ENCODE measurements at places on chromosomes 2 and 18.

DNA sequence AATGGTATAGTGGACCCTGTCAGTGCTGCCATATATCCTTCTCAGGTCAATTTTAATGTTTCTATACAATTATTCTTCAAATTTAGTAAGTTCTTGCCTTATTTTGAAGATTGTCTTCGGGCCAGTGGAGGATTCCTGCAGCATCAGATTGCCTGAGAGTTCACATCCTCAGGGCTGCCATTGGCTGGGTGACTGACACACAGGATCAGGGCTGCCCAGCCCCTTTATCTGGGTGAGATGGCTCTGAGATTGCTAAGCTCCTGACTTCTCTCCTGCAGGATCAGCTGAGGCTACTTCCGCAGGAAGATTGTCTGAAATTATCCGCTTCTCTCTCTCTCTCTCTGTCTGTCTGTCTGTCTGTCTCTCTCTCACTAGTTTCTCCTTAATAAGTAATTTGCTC lies 567.4 kb downstream of the TSN start:
- no peak for DNase-seq

DNA sequence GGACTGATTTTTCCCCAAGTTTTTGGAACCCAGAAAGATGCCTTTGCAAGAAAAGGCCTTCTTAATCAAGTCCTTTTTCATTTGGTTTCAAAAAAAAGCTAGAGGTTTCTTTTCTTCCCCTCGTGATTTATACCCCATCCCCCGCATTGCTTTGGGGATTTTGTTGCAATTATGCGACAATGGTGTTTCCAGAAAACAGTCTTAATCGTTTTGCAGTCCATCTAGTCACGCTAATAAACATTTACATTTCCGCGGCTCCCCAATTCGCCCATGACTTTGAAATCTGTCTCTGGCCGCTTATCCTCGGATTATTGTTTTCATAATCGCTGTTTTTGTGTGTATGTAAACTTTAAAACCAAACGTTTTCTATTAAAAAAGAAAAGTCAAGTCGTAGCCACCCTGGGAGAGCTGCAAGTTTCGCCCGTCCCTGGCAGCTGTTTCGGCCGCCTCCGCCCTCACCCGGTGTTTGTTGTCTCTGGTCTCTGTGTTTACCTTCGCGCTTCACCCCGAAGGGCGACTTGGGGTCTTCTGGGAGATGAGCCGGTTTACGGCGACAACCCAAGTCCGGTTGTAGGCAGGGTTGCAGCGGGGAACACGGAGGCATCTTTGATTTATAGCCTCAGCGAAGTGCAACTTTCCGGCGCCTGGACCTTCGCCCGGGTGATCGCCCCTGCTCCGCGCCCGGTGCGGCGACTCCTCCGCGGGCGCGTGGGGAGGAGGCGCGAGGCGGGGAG lies 667 bp downstream of the SP9 start:
- no peak for DNase-seq

- DNase-seq: no peak
Observed at GRCh38 chr2:164620873-164621763, at the start of gene GRB14. GRB14 (minus strand) TSS chr2:164621482; CDS start chr2:164621309, 173 bp downstream.

DNA sequence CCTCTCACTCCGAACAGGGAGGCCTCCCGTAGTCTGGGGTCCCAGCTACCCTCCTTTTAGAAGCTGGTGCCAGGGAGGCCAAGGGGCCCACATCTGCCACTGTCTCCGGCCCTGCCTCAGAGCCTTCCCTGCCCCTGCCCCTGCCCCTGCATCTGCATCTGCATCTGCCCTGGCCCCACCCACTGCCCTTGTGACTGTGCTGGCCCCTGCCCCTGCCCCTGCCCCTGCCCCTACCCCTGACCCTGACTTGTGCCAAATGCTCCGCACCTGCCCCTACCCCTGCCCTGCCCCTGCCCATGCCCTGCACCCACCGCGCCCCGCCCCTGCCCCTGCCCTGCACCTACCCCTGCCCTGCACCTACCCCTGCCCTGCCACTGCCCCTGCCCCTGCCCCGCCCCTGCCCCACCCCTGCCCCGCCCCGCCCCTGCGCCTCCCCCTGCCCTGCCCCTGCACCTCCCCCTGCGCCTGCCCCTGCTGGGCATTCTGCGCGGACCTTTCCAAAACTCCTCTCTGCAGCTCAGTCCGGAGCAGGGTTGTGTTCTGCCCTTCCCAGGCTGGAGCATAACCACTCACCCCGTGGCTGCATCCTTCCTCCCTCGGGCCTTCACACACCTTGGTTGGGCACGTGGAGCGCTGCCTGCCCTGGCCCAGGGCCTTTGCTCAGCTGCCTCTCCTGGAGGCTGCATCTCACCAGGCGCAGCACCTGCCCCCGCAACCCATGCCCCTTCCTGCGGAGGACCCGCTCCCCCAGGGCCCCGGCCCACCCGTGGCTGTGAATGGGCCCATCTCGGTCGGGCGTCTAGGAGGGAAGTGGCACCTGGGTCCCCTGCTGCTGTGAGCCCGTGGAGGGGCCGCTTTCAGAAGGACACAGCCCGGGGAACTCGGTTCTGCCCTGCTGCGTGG lies 5.4 kb downstream of the SNTG2 start:
- no peak for DNase-seq

DNA sequence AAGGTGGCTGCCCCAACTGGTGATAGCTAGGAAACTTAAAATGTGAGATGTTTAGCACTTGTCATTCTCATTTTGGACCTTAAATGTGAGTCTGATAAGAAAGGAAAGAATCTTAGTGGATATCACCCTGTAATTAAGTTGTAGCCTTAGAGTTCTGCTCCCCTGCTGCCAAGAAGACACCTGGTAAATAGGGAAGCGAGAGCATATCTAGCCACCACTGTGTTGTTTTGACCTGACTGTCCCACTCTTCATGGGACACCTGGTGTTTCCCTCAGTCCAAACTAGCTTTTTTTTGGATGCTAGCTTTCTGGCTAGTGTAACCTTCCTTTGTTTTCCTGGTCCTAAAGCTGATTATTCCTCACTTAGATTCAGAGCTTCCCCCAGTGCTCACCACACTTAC lies 357.6 kb downstream of the RAD51AP2 start:
- DNase-seq: no peak

- DNase-seq: peak; percentile 34
Observed at GRCh38 chr2:98702127-98702802, 28.7 kb downstream of the MGAT4A start.

DNA sequence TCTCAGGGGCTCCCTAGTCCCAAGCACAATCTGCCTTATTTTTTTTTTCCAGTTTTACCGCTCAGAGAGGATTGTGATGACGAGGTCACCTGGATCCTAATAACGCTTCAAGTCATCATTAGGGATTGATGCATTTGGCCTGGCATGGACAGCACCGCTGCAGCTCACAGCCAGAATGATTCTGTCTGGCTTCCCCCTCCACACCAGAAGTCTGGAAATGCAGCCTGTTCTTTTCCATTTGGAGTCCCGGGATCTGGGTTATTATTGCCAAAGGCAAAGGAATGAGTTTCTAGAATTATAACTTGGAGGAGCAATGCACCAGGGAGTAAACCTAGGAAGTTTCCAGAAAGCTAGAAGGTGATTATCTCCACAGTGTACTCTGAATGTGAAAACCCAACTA lies 81.1 kb upstream of the TAF1B start:
- DNase-seq: no peak

DNA sequence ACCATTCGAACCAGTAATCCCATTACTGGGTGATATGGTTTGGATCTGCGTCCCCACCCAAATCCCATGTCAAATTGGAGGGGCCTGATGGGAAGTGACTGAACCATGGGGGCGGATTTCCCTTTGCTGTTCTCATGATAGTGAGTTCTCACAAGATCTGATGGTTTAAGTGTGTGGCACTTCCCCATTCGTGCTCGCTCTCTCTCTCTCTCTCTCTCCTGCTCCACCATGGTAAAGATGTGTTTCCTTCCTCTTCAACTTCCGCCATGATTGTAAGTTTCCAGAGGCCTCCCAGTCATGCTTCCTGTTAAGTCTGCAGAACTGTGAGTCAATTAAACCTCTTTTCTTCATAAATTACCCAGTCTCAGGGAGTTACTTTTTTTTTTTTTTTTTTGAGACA lies 62.6 kb downstream of the NBAS start:
- DNase-seq: no peak

DNA sequence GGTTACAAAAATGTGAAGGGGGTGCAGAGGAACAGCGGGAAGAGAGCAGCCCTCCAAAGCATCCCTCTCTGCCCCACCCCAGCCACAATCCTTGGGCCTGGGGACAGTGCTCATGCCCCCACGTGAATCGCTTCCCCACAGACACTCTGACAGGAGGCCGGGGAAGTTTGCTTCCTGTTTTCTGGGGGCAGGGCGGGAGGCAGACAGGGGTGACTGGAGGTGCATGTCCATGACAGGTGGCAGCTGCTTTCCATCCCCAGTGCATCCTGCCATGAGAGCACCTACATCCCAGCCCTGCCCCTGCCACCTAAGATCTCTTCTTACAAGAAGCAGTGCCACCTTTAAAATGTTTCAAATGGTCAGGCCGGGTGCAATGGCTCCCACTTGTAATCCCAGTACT lies 47.2 kb upstream of the UBE2F start:
- no peak for DNase-seq

DNA sequence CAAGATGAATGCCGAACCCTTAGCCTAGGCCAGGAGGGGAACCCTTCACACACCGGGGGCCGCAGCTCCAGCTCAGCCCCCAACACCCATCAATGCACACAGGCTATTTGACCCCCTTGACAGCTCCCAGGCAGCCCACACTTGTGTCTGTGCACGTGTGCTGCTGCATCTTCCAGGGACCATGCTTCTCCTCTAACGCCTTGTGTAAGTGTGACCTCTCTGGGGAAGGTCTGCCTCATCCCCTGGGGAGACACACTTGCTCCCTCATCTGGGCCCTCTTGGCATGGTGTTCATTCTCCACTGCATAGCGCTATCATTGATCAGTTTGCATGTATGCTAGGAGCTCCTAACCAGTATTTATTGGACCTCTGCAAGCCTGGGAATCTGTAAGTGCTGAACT lies 120.0 kb upstream of the FHL2 start:
- no peak for DNase-seq

GRCh38 chr2:40210344-40210967 lies 241.4 kb downstream of the SLC8A1 start:
- no peak for DNase-seq

- no peak for DNase-seq
Observed at GRCh38 chr2:239012228-239012627, 164.3 kb downstream of the TWIST2 start.

GRCh38 chr2:2253172-2254016 lies 77.7 kb downstream of the MYT1L start:
- no peak for DNase-seq

DNA sequence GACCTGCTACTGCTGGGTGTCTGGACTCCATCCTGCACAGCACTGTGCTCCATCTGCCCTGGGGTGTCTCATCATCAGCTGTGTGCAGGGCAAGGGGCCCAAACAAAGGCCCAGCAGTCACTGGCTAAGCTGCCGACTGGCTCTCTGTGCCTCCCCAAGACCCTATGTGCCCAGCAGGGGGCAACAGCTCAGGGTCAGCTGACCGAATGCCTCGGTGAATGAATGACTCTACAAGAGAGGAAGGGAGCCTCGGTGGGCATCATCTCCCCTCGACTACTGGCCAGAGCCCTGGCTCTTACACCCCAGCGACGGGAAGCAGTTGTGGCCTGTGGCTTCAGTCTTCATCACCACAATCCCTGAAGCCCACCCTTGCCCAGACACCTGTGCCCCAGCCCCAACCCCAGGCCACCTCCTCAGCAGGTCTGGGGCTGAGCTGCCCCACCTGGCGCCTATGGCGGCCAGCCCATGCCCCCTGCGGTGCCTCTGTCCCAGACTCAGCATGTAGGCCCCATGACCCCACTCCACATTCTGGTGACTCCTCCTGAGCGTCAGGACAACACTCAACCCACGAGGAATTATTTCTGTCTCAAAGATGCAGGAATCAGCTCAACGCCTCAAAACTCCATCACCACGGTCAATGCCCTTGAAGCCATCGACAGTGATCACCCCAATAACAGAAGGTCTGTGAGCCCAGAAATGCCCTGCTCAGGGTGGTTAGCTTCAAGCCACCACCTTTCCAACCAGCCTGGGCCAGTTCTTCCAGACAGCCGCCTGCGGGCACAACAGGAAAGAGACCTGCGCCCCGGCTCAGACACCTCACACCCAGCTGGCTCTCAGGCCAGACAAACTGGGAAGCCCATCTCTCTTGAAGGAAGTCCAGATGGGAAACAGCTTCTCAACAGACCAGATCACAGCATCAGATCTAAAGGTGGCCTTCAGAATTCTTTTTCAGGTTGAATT lies 1.6 kb upstream of the GPR17 start:
- no peak for DNase-seq

DNA sequence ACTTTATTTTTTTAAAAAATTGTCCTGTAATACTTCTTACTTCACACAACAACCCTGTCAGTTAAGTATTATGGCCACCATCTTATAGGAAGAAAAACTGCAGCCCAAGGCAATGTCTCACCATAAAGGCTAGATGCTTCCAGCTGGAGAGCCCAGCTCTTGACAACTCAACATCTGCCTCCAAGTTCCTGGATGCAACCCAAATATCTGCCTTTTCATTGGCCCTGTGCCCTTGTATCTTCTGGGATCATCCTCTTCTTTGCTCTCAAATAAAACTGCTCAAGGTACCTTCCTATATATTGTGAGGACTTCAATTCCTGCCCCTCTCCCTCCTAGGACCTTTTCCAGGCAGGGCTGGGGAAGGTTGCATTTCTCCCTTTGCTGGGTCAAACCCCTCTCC lies 69.5 kb downstream of the BIN1 start:
- no peak for DNase-seq

GRCh38 chr2:144162652-144163051 lies 357.3 kb downstream of the ZEB2 start:
- no peak for DNase-seq

GRCh38 chr2:201262718-201263117 lies 2.4 kb downstream of the CASP8 start:
- no peak for DNase-seq

DNA sequence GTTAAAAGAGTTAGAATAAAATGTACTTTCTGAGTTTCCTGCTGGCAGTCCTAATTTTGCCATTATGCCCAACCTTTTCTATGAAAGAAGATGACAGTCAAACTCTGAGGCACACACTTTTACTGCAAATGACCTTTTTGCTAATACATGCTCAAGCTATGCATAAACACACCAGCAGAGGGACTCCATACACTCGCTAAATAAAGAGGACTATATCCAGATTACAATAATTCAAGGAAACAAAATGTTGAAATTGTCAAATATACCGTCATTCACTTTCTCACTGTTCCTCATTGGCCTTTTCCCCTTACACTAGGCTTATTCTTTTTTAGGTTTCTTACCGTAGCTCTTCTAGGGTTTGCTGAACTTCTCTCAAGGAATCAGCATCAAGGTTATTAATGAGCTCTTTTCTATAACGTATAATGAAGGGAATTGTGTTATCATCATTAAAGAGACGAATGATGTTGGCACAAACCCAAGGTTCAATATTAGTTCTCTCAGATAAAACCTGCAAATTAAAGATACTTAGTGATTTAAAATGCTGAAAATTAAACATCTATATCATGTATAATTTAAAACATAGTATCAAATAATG lies 25.7 kb downstream of the SRBD1 start:
- DNase-seq: peak; percentile 50

Data from pons (tissue), 1 donor.